ENCODE measurements at places on chromosomes 5 and 9. TPM values are rescaled to one million over a fixed set of nuclear protein-coding genes. Genes with fewer than 3 reads are reported as not detected.

DNA sequence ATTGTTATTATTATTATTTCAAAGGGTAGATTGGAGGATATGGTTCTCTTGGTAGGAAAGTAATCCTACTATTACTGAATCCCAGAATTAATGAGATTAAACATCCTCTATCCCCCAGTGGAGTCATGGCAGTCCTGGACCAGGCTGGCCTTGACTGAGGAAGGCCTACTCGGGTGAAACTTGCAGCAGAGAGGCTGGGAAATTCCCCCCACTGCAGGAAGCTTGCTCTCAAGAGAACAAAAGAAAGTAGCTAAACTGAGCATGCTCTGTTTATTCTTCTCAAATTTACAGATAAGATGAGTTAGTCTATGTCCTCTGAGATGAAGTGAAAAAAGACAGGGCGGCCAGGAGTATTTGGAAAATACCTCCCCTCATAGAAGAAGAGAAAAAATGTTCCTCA, 233.9 kb upstream of the RPS23 start:
- no peak for DNase-seq

DNA sequence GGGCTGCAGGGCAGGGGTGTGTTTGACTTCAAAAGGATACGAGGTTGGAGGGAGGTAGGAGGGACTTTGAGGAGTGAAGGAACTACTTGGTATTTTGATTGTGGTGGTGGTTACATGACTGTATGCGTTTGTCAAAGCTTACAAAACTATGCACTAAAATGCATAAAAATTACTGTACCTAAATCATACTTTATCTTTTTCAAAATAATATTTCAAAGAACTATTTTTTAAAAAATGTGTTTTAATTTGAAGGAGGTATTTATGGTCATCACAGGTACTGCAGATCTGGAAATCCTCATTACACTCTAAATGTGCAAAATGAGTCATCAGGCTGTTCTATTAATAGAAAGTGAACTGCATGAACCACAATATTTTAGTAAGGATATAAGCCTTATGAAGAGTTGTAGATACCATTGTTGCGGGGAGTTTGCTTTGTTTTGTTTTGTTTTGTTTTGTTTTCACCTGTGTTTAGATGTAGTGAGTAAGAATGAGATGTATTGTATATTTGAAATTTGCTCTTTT, 116.9 kb downstream of the ARRDC3 start:
- no peak for DNase-seq

GRCh38 chr5:174555726-174556125, 168.7 kb upstream of the MSX2 start:
- no peak for DNase-seq

- no peak for DNase-seq
Observed at GRCh38 chr5:17734011-17734410, 99.8 kb downstream of the TAF11L14 start.

DNA sequence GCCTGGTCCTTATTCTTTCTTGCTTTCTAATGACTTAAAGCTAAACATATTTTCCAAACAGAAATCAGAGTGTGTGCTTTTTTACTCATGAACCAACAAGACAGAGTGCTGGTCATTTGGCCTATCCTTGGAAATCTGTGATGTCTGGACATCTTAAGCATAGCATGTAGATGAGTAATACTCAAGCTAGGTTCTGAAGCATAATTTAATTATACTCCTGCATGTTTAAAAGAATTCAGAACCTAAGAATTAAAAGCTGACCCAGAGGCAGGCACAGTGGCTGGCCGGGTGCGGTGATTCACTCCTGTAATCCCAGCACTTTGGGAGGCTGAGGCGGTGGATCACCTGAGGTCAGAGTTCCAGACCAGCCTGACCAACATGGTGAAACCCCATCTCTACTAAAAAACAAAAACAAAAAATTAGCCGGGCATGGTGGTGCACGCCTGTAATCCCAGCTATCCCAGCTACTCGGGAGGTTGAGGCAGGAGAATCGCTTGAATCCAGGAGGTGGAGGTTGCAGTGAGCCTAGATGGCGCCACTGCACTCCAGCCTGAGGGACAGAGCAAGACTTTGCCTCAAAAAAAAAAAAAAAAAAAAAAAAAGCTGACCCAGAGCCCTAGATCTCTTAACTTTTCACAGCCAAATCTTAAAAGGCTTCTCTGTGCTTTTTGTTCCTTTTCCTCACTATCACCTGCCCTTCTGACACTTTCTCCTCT, 16.2 kb upstream of the TJP2 start:
- no peak for DNase-seq

DNA sequence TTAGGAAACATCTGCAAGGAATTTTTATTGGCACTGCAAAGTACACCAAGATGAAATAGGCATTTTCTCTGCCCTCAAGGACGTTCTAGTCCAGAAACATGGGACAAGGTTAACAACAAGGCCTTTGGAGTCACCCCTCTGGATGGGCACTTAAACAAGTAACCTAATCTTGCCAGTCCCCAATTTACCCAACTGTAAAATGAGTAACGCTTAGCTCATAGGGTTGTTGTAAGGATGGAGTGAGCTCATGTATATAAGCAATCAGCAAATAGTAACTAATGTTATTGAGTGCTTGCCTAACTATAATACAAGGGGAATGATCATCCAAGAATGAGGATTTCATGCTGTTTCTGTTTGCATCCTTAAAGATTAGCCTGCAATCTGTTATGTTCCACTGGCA, 189.3 kb downstream of the PAPPA start:
- DNase-seq = no peak

- DNase-seq = no peak
Observed at GRCh38 chr9:124320062-124320973, 62.6 kb downstream of the NEK6 start.

- DNase-seq = no peak
Observed at GRCh38 chr9:105339849-105340248, 95.4 kb downstream of the SLC44A1 start.

- no peak for DNase-seq
Observed at GRCh38 chr9:87089929-87090328, 142.6 kb upstream of the GAS1 start.

- no peak for DNase-seq
Observed at GRCh38 chr9:116549061-116549664, 137.9 kb upstream of the TRIM32 start.

- DNase-seq = no peak
Observed at GRCh38 chr5:71693828-71694427, 25.1 kb upstream of the CARTPT start.

DNA sequence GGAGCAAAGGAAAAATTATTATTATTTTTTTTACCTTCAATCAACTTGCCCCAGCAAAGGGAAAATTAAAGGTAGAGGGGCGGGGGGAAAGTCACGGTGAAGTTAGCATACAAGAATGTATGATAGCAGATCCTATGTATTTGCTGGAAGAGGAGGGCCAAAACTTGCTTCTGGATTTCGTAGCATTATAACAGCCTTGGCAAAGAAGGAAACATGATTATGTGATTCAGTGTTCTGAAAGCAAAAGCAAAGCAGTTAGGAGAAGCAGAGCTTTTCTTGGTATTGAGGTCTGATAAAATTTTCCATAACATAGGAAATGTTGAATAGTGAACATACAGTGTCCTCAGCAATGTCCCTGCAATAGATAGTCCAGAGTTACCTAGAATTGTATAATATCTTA, 32.4 kb downstream of the MAST4 start:
- DNase-seq = peak; percentile 2

DNA sequence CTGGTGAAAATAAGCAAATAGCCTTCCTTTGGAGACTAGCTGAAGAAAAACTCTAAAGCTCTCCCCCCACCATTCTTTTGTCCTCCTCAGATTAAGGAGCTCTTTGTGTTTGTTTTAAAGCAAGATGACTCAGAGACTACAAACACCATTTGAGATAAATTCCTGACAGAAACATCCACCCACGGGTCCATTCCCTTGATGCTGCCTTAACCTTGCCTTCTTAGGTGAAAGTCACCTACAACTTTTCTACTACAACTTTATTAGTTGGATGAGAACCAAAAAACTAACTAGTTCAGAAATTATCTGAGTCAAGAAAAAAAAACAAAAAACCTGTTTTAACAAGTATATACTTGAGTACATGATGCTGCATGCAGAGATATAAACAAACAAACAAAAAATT, 831.1 kb downstream of the NR2F1-AS1 start:
- DNase-seq = no peak

DNA sequence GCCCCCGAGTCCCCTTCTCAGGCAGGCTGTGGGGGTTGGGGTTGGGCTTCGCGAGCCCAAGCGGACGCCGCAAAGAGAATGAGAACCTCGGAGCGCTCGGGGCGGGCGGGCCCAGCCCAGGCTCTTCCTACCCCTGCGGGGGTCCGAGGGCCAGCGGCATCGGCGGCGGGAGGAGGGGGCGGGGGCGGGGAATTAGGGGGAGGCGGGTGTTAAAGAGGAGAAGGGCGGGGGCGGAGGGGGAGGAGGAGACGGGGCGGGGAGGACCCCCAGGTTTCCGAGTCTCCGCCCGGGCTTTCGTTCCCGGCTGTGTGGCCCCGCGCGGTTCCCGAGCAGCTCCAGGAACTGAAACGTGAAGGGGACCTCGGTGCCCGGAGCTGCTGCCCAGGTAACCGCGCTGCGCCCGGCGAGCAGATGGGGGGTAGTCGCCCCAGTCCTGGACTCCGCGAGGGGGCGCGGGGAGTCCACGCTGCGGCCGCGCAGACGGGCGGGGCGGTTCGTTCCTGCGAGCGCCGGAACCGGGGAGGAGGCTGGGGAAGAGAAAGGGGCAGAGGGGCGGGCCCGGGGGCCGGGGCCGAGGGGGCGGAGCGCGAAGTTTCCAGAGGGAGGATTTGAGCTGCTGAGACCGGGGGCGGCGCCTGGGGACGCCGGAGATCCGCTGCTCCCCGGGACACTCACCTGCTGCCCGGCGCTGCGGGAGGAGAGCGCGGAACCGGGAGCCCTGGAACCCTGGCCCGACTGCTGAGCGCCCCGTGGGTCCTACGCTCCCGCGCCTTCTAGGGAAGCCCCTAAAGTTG, 38.4 kb upstream of the PLEKHG4B start:
- no peak for DNase-seq

DNA sequence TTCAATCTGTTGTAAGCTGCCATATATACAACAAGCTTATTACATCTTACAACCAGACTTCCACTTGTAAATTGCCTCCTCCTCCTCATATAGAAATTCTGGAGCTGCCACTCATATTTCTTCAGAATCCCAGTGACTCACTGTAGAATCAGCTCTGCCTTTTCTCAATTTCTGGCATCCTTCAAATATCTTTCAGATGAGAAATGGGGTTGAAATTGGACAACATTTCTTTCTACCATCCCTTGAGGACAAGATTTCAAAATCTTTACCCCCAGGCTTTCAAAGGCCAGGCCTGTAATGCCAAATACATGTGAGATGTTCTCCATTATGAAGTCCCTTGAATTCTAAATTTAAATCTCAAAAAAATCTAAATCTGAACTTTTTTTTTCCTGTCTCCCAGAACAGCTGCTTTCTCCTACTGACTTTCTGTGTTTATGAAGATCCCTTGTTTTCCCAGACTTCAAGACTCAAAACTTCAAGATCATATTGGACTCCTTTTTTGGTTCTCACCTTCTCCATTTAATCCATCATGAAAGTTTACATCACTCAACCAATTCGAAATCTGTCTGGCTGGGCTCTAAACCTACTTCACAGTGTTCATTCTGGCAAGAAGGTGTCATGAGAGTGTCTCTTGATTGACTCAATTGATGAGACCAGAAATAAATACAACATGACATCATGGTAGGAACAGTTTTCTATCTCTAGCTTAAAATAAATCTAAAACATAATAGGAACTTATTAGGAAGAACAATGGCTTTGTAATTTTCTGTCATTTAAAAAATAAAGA, 109.8 kb downstream of the HMHB1 start:
- DNase-seq = no peak

- no peak for DNase-seq
Observed at GRCh38 chr5:141906517-141906916, 17.2 kb upstream of the DELE1 start.

DNA sequence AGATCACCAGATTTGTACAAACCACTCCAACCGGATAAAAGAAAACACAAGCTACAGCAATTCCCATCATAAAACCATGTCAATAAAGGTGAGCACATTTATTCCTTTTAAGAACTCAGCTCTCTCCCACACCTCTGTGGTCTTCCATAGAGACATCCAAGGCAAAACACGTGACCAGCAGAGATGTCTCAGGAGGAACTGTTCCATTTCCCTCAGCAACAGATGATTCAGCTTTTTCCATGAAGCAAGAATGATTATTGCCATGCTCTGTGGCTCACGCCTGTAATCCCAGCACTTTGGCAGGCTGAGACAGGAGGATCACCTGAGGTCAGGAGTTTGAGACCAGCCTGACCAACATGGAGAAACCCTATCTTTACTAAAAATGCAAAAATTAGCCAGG, 15.8 kb downstream of the GZMK start:
- no peak for DNase-seq

GRCh38 chr5:152246401-152246800, 158.7 kb downstream of the NMUR2 start:
- no peak for DNase-seq

DNA sequence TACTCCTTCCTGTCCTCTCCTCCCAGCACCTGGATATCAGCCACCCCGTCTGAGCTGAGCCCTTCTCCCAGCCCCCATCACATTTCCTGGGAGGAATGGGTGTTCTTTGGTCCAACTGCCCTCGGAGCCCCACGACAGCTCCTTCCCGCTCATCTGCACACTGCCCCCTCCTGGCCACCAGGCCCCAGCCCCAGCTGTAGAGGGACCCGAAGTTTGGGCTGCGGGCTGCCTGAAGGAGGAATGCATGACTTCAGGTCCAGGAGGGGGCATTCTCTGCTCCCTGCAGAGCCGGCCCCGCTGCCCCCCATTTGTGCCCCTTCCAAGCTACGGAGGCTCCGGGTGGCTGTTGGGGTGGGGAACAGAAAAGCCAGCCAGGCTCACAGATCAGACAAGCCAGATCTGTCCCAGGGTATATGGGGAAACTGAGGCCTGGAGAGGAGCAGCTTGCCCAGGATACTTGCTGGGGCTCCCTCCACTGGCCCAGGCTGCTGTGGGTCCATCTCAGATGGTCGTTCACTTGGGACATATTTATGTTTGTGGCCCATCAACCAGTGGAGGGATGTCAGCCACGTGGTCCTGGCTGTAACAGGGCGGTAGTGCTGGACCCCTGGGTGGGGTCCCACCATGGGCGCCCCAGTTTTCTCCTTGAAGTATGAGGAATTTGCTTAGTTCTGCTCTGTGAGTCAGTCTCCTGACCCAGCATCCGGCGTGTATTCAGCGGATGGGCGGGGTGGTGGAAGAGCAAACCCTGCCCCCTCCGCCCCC, 33.1 kb downstream of the DAB2IP start:
- DNase-seq = no peak

The SV2C gene
- 2.1 TPM for total RNA-seq

The KIAA1958 gene
- total RNA-seq = 11.3 TPM

The KCNV2 gene
- total RNA-seq = not detected

The GAS1 gene
- 52.8 TPM for total RNA-seq

The SOX30 gene
- total RNA-seq = not detected

The TCF7 gene
- 1.1 TPM for total RNA-seq

The HTR4 gene
- total RNA-seq = 0.26 TPM

The WHRN gene
- total RNA-seq = 2.4 TPM

The SLC36A3 gene
- total RNA-seq = not detected

The STK32A gene
- total RNA-seq = 7.8 TPM

The NR2F1-AS1 gene
- total RNA-seq = 61.4 TPM

The SLC46A2 gene
- total RNA-seq = 3.1 TPM

The FSD1L gene
- total RNA-seq = 27.5 TPM

The OR1Q1 gene
- total RNA-seq = not detected

The IFNA2 gene
- total RNA-seq = not detected

The IFNK gene
- total RNA-seq = not detected

The PCDHB6 gene
- total RNA-seq = 1.1 TPM

Measured in urinary bladder (tissue), 4 donors.